ENCODE measurements at places on chromosomes 2 and 18.

- DNase-seq, result no peak
Observed at GRCh38 chr2:16821692-16822091, 156.1 kb upstream of the CYRIA start.

GRCh38 chr2:217761645-217762277 lies 241.0 kb downstream of the TNS1 start:
- no peak for DNase-seq

DNA sequence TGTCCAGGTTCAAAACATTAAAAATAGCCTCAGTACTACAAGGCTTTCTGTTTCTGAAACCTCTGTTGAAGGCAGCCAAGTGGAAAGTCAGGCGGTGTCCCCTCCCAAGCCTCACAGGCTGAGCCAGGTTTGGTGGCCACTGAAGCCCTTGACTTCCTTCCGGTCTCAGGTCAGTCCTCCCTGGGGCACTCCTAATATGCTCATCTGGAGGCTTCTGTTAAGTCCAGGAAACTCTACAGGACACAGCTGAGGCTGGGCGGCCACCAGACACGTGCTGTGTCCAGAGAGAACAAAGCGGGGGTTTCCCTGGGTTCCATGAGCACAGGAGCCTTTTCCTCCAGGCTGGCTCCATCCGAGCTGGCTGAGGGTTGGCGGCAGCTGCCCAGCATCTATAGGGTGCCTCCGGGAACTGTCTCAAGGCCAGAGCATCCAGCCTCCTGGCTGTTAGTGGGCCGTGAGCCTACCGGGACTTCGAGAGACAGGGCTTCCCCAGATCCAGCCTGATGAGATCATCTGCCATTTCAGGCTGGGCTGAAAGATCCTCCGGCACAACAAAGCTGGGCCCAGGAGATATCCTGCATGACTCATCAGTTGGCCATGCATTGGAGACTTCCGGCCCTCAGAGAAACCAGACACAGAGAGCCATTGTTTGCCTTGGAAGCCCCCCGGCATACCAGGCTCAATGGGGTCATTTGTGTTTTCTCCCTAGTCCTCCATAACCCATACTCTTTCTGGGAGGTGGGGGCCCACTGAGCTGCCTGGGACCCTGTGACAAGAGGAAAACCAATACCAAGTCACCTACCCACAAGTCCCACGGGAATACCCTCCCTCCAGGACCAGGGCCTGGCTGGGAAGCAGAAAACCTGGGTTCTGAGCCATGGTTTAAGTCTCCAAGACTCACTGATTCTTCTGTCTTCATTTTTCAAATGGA lies 71.7 kb downstream of the HS1BP3 start:
- peak; percentile 92 for DNase-seq

GRCh38 chr2:33583194-33583938 lies 15.7 kb downstream of the FAM98A start:
- peak; percentile 39 for DNase-seq

DNA sequence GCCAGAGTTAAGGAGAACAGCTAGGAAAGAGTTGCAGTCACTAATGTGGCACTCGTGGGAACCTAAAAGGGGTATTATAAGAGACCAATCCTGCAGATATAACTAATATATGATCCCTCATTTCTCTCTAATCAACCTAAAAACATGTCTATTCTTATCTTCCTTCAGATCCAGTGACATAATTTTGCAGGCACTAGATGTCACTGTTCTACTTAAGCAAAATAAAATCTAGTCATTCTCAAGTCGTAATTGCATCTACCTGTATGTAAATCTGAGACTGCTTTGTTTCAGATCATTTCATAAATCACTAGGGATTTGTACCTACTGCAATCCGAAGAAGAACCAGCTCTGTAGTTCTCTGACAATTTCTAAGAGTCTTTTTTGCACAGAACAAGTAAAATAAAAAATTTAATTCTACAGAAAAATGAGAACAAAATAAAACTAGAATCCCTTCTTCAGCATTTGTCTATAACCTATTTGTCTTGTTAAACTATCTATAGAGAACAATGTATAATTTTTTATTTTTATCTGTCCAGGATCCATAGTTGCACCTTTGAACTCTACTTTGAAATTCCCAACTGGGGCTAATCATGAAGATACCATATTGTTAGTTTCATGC lies 56.5 kb upstream of the ERBB4 start:
- peak; percentile 41 for DNase-seq

- no peak for DNase-seq
Observed at GRCh38 chr2:16441431-16441830, 224.2 kb downstream of the CYRIA start.

GRCh38 chr2:197286805-197287595 lies 23.6 kb downstream of the ANKRD44 start:
- DNase-seq, result peak; percentile 80

- no peak for DNase-seq
Observed at GRCh38 chr2:197378086-197378485, 56.7 kb downstream of the SF3B1 start.

- DNase-seq, result no peak
Observed at GRCh38 chr2:144225076-144225475, 294.8 kb downstream of the ZEB2 start.

GRCh38 chr2:149076863-149077412 lies 38.4 kb downstream of the LYPD6B start:
- DNase-seq, result no peak

- no peak for DNase-seq
Observed at GRCh38 chr2:29278966-29279365, 163.8 kb downstream of the CLIP4 start.

DNA sequence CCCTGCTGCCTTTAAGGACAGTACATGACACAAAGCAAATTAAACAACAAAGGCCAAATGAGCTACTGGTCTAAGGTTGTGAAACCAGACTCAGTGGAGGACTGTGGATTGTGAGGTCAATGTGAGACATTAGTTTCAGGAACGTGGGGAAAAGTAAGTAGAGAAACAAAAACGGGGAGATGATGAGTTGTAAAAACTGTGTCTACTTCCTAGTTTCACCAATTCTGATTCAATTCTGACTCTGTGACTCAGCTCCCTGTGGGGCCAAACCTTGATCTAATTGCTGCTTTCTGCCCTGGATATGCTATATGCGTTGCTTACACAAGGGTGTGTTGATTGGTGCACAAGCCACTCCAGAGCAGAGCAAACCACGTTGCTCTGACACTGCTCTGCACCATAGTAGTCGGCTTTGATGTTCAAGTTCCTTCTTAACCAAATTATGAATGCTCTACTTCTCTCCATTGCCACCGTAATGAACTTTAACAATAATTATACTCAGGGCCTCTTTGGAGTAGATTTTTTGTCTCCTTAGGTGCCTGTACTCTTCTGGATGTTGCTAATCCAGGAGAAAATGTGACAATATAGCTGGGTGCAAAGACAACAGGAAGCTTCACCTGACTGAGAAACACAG lies 1640.1 kb upstream of the CELF4 start:
- peak; percentile 38 for DNase-seq

DNA sequence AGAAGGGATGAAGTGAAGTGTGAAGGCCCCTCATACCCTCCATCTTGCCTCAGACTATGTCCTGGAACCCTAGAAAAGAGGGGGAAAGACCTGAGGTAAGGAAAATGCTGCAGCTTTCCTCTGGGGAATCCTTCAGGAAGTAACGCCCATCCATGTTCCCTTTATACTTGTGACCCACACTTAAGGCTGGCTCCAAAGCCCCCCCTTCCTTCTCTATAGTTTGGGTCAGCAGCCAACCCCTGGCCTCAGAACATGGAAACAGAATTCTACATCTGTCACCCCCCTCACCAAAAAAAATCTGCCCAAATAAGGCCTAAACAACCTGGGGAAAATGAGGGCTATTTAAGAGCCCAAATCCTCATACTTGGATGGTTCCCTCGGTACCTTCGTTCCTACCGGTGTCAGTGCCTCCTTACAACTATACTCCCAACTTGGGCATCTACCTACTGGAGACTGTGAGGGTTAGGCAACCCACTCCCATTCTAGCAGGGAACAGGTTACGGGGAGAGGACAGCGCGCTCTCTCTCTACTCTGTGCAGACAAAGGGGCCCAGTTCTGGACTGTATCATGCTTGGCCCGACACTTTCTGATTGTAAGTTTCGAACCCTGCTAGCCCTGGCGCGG lies 689 bp downstream of the OST4 start:
- no peak for DNase-seq

GRCh38 chr18:35267809-35268208 lies 22.2 kb downstream of the ZSCAN30 start:
- DNase-seq, result no peak

GRCh38 chr2:109421101-109421500 lies 192.7 kb downstream of the SEPTIN10 start:
- no peak for DNase-seq

DNA sequence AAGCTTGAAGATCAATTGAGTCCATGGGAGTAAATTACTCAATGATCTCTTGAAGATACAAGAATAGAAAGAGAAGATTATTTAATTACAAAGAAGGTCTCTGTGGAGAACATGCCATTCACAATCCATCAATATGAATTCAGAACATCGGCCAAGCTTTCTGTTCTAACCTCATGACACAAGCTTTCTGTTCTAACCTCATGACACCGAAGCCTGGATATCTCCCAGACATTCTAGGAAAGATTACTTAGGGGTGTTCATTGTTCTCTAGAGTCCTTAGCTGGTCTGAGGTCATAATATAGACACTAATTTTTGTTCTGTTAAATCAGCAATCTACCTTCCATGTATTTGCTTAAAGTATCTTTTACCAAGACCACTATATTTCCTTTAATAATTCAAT lies 95.5 kb downstream of the RDH14 start:
- DNase-seq, result no peak

DNA sequence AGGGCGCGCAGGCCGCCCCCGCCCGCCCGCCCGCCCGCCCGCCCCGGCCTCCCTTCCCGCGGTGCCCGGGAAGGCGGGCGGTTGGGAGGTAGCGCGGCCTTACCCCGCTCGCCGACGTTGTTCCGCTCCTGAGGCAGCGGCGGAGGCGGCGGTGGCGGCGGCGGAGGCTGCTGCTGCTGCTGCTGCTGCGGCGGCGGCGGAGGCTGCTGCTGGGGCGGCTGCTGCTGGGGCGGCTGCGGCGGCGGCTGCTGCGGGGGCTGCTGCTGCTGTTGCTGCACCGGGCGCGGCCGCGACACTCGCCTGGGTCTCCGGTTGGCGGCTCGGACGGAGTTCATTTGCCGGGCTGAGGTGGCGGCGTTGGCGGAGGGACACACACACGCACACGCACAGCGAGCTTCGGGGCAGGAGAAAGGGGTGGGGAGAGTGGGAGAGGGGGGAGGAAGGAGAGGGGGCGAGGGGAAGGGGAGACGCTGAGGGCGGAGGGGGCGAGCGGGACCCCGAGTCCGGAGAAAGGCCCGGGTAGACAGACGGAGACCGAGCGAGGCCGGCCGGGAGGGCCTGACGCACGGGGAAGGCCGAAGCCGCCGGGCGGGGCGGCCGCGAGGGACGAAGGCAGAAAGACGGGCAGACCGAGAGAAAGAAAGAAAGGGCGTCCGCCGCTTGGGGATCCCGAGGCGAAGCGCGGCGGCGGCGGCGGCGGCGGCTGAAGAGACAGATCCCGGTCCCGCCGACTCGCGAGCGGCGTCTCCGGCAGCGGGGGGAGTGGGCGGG lies 727 bp downstream of the FBXO11 start:
- DNase-seq, result peak; percentile 79

- no peak for DNase-seq
Observed at GRCh38 chr2:44360749-44361329, 455 bp downstream of the PREPL start.

DNA sequence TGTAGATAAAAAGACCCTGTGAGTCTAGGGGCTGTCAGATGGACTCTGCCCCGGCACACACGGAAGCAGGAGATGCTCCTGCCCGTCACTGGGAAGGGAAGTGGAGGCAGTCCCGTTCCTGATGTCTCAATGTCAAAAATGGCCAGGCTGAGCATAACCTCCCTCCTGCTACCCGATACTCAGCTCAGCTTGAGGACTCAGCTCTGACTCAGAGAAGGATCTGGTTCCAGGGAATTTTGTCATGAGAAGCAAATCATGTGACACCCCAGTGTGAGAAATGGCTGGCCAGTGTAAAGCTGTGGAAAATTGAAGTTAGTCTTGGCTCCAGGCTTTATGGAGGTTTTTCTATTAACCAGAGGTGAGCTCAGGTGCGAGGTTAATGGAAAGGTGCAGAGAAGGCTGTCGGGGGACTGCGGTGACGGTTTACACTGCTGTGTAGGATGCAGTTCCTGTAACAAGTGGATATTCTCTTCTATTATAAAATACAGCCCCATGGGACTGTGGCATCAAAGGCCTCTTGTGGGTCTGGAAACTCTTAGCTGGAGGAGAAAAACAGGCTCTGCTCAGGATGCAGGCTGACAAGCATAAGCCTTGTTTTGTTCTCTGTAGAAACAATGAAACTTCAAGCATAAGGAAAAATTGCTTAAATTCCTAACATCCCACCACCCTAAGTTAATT lies 24.7 kb upstream of the AGAP1 start:
- DNase-seq, result no peak
